AG04449 (cell line): ENCODE measurements at places on chromosomes 2 and 18.

DNA sequence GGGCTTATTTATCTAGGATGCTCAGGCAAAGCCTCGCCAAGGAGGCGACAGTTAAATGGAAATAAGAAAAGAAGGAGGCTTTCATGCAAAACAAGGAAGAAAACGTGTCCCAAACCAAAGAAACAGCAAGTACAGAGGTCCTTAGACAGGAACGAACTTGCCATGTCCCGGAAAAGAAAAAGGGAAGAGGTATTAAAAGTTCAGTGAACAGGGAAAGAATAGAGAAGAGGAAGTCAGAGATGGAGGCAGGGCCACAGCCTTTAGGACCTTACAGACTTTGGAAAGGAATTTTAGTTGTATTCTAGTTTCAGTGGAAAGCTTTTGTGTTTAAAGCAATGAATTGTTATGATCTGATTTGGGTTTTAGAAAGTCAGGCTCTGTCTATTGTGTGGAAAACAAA is 22.1 kb downstream of the IKZF2 start:
- no peak for DNase-seq

- no peak for DNase-seq
Measured at GRCh38 chr2:76083248-76083647, 372.5 kb upstream of the GCFC2 start.

GRCh38 chr2:203533676-203534591 is 1.2 kb downstream of the RAPH1 start:
- DNase-seq: peak; percentile 45

DNA sequence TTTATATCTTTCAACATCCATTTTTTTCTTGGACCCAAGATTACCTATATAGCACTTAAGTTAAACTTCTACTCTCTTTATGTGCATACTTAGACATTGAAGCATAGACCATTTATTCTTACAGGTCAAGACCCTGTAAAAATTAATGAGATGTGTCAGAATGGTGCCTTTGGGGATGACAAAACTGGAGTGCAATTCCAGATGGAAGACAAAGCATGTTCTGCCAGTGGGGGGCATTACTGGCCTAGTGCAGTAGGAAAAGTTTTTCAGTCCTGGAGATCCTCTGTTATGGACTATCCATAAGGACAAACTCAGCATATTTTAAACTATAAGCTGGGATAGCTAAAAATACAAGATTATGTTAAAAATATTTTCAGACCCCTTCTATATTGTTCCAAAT is 57.8 kb upstream of the MMADHC start:
- no peak for DNase-seq

- no peak for DNase-seq
Measured at GRCh38 chr2:110820128-110820527, 87.8 kb downstream of the ACOXL start.
